ENCODE measurements at places on chromosomes 7 and 10.
A peak's percentile ranks its signal among the peaks of the same experiment; 100 is the strongest.

DNA sequence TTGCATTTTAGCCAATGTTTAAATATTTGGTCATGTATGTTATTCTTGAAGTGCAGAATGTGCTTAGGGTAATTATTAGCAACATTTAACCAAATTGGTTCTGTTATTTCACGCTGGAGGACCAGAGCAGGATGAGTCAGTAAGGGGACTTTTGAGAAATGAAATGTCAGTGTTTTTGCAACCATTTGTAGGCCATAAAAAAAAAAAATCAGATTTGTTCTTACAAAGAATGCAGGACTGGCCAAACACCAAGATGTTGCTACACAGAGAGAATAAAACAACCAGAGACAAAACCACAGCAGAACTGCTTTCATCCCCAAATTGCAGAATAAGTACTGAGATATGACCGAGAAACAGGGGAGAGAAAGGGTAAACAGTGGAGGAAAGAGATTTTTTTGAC is 62.1 kb downstream of the TPST1 start:
- no peak for DNase-seq

- no peak for DNase-seq
Measured at GRCh38 chr10:4670737-4671136, 155.3 kb upstream of the AKR1E2 start.

- DNase-seq = no peak
Measured at GRCh38 chr7:69180662-69181061, 417.6 kb upstream of the AUTS2 start.

- no peak for DNase-seq
Measured at GRCh38 chr7:132544999-132545398, 31.3 kb downstream of the PLXNA4 start.

- DNase-seq = no peak
Measured at GRCh38 chr10:119502209-119502608, 40.3 kb downstream of the RGS10 start.

GRCh38 chr7:156680281-156680680 is 39.7 kb downstream of the RNF32 start:
- DNase-seq = no peak

DNA sequence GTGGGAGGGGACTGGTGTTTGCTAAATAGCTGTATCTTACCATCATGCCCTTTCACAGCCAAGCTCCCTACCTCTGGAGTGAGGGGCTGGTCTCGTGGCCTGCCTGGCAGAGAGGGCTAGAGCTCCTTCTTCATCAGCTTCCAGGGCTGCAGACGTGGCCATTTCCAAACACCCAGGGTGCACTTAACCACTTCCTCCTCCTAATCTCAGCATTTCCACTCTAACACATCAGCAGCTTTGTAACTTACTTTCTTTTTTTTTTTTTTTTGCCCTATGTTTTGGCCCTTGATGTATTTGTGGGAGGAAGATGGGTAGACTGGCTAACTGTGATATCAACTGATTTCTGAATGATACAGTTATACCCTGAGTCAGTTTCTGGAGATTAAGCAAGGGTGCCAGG is 27.4 kb downstream of the LRRC4 start:
- no peak for DNase-seq

GRCh38 chr10:58979711-58980110 is 196.7 kb upstream of the PHYHIPL start:
- no peak for DNase-seq

DNA sequence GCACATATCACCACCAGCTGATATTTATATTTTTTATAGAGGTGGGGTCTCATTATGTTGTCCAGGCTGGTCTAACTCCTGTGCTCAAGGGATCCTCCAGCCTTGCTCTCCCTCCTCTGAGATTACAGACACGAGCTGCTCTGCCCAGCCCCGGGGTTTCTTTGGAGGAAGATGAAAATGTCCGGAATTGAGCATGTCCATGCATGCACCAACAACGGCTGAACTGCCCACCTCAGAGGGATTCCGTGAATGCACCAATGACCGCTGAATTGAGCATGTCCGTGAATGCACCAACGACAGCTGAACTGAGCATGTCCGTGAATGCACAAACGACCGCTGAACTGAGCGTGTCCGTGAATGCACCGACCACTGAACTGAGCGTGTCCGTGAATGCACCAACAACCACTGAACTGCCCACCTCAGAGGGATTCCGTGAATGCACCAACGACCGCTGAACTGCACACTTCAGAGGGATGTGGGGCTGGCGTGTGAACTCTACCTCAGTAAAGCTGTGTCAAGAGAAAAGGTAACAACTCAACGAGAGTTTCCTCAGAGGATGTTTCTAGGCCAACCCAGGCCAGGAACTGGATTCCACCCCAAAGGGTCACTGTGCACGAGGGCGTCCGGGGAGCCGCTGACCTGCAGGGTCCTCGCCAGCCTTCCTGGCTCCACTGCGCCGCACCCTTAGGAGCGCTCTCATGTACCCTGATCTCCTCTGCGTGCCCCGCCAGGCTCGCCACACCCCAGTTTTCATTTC is 34.9 kb upstream of the INPP5A start:
- DNase-seq = no peak

DNA sequence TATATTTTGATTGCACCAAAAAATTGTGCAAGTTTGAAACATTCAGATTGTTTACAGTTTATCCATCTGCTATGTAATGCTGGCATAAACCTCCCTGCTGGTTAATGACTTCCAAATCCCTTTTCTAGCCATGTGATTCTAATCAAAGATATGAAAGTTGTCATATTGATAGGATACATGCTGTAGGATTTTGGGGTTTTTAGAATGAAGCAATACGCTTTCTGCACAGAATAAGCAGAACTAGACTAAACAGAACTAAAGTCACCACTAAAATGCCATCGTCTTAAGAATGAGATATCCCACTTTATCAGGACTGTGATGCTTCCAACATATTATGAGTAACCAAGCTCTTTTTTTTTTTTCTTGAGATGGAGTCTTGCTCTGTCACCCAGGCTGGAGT is 856 bp downstream of the SSMEM1 start:
- DNase-seq = no peak

GRCh38 chr10:46536171-46536570 is 20.3 kb downstream of the GPRIN2 start:
- DNase-seq = no peak

- DNase-seq = peak; percentile 59
Measured at GRCh38 chr7:16801111-16801542, 3.7 kb downstream of the AGR2 start.

GRCh38 chr7:65892161-65892560 is 19.3 kb downstream of the VKORC1L1 start:
- DNase-seq = no peak

- DNase-seq = no peak
Measured at GRCh38 chr10:99459217-99459616, 28.8 kb upstream of the GOT1 start.

DNA sequence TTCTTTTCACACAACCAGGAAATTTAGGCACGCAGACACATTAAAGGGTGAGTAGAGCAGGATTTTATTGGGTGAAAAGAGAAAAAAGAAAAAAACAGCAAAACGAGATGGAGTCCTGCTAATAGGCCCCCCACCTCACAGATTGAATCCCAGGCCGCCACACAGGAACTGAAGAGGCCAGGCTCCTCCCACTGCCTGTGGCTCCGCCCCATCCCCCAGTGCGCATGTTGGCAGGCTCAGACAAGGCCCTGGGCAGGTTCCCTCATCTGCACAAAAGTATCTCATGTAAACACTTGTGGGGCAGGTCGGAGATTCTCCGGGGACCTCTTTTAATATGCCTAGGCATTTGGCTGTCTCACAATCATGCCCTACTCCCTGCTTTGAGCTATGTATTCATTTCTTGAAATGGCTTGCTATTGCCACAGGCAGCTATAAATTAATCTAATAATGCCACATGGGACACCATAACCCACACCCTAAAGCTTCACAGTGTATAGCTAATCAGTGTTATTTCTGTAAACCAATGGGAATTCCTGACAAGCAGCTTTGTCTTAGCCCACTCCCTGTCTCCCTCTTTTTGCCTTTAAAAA is 76.2 kb upstream of the KIF5B start:
- DNase-seq = no peak

DNA sequence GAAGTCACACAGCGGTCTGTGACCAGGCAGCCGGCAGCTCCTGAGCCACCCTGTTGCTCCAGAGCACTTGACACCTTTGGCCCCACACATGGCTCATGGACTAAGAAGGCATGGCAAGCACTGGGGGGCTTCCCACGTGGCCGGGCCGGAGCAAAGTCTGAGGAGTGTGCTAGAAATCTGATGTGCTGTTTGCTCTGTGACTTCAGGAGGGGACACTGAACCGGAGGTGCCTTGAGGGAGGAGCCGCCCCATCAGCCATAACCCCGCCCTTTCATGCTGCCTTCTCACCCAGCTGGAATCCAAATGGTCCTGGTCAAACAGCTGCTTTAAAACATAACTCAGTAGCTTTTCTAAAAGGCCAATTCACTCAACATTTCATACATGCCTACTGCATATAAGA is 33.5 kb downstream of the PROSER2 start:
- DNase-seq = no peak

DNA sequence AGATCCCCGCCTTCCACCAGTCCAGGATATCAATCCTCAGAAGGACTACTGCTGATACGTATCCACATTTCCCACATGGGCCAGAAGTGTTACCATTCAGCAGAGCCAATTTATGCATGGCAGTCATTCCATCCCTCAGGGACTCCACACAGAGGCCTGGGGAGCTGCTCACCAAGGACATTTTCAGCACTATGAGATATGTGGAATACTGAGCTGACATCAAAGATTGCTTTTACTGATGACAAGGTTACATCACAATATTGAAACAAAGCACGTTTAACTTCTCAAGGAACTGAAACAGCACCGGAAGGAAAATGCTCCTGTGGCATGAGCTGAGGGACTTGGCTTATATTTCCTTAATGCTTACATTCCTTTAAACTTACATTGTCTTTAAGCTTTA is 335.1 kb downstream of the BMPER start:
- no peak for DNase-seq

GRCh38 chr7:147400221-147400689 is 1190.3 kb upstream of the C7orf33 start:
- DNase-seq = no peak

DNA sequence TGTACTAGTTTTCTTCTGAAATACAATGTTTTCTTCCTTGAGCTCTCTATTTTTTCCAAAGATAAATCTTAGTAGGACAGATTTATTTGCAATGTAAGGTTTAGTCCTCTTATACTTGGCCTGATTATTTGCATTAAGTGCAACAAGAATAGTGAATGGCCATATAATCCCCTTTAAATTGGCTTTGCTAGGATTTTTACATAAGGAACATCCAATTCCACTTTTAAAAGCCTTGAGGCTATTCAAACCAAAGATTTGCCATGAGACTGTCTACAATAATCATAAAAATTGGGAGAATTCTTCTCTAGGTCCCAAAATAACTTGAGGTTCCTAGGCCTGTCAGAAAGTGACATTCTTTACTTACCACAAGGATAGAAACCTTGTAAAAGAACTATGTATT is 128.6 kb upstream of the THSD7A start:
- no peak for DNase-seq

- DNase-seq = no peak
Measured at GRCh38 chr10:86168256-86168655, 198.3 kb downstream of the GRID1 start.

DNA sequence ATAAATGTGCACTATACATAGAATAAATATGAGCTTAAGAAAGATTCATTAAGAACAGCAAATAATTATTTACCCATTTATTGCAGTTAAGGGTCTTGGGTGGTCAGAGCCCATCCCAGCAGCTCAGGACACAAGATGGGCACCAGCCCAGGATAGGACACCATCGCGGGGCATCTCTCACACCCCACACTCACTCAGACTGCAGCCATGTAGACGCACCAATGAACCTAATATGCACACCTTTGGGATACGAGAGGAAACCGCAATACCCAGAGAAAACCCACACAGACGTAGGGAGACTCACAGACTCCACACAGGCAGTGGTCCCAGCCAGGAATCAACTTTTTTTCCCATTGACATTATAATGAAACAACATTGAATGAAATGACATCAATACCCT is 36.0 kb downstream of the CARD11 start:
- DNase-seq = no peak

- DNase-seq = no peak
Measured at GRCh38 chr10:60212195-60212594, 177.5 kb downstream of the ANK3 start.

DNA sequence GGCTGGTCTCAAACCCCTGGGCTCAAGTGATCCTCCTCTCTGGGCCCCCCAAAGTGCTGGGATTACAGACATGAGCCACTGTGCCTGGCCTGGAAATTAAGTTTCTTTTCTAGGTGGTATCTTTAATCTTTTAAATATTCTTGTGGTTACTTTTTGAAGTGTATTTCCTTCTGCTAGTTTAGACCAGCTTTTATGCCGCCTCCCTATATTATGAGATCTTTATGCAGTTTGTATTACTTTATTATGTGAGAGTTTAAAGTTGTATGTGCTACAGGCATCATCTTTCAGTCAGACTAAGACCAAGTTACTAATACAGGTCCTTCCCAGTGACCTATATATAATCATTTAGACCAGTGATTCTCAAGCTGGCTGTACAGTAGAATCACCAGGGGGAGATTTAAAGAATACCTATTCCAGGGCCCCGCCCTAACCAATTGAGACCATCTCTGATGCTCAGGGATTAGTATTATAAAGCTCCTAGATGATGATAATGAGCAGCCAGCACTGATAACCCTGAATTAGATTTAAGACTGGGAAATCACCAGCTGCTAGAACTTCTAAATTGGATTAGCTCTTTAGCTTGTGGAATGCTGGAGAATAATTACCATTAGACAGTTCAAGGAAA is 11.3 kb downstream of the INPP5F start:
- DNase-seq = no peak

GRCh38 chr10:123147635-123148413 is at the start of gene HMX2:
HMX2 (plus strand) TSS chr10:123148136; CDS start chr10:123148379, 243 bp downstream.
- DNase-seq = peak; percentile 26

DNA sequence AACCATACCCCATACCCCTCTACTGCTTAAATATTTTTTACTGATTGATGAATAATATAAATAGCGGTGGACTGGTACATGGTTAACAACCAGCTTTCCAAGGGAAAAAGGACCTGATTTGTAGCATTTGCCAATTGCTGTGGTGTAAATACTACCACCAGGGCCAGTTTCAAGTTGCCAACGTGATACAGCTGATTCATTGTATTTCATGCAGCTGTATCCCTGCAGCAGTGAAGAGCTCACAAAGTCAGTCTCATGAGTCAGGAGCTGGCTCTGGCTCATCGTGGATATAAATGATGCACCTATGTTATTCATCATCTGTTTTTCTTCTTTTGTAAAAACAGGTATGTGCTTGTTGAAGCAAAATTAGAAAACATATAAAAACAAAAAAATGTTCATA is 15.2 kb downstream of the CALML5 start:
- DNase-seq = no peak
